CD4-positive, alpha-beta T cell (primary cell): ENCODE measurements at places on chromosomes 11 and 22.

- no peak for DNase-seq
Observed at GRCh38 chr11:11942668-11943067, 65.8 kb downstream of the DKK3 start.

- DNase-seq = no peak
Observed at GRCh38 chr11:124207102-124207792, 24.1 kb downstream of the OR10D3 start.

- DNase-seq = no peak
Observed at GRCh38 chr11:92168936-92169335, 55.7 kb upstream of the FAT3 start.

DNA sequence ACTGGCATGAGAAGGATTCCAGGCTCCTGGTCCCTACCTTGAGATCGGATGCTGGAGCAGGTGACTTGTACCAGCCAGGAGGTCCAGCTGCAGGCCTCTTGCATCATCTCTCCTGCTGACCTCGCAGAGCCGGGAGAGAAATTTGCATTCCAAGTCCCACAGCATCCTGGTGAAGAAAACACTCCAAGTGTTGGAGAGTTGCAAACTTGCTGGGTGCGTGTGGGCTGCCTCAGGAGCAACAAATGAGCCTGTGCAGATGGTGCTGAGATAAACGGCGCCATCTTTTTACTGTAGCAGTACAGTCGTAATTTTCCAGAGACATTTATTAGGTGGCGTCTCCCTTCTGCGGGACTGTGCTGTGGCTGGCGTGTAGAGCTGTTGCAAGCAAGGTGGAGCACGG is 32.1 kb upstream of the ZBTB16 start:
- DNase-seq = no peak

- no peak for DNase-seq
Observed at GRCh38 chr11:76335842-76336241, 45.1 kb downstream of the THAP12 start.

GRCh38 chr11:128988242-128988970 is 45.7 kb upstream of the TP53AIP1 start:
- DNase-seq = no peak

- no peak for DNase-seq
Observed at GRCh38 chr11:15864026-15864805, 492.1 kb downstream of the SOX6 start.

- DNase-seq = no peak
Observed at GRCh38 chr11:90747057-90747456, 524.2 kb upstream of the CHORDC1 start.

- DNase-seq = no peak
Observed at GRCh38 chr11:8276528-8276927, 12.8 kb upstream of the LMO1 start.
